Cardiac fibroblast (primary cell): ENCODE measurements at places on chromosomes 6 and 20.

DNA sequence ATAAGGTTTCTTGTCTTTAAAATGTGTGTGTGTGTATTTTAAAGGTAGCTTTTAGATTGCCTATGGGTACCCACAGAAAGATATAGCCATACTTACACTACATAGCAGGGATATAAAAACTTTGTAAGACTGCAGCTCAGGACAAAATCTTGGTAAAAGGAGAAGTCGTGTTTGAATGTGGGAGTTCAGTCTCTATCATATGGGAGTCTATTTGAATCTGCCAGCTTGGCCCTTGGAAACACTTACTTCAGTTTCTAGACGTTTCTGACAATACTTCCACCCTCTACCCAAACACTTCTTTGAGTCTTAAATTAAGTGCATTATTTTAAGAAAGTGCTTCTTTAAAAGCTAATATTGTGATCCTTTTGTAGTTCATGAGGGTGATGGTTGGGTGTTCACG lies 155.7 kb downstream of the CARMIL1 start:
- no peak for DNase-seq

- DNase-seq: no peak
Observed at GRCh38 chr6:3006476-3006875, 6.8 kb downstream of the NQO2 start.

DNA sequence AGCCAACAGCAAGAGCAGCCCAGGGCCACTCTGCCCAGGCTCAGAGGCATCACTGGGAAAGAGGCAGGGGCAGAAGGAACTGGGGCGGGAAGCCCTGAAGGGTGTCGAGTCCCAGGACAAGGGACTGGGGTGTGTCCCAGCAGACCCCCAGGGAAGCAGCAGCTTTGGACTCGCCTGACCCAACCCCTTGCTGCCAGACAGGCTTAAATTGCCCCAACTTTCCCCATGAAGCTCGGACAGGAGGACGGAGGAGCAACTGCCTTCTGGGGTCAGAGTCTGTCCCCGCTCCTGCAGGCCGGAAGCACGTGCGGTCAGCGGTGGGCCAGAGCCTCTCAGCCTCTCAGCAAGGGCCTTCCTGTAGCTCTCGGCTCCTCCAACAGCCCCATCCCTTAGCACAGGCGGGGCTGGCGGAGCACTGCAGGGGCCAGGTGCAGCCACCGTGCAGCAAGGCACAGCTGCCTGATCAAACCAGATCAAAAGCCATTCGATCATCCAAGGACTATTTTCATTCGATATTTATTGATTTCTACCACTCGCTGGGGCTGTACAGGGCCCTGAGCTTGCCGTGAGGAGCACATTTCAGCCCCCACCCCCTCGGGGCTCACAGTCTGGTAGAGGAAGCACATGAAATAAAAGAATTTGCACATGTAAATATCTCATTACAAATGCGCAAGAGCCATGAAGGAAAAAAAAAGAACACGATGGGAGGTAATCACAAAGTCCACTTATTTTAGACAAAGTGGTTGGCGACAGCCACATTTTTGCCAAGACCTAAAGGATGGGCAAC lies 31.8 kb upstream of the STX16 start:
- no peak for DNase-seq

- peak; percentile 66 for DNase-seq
Observed at GRCh38 chr6:52612336-52613054, 35.6 kb upstream of the TRAM2 start.

- DNase-seq: no peak
Observed at GRCh38 chr6:30767158-30767943, 23.0 kb upstream of the IER3 start.

DNA sequence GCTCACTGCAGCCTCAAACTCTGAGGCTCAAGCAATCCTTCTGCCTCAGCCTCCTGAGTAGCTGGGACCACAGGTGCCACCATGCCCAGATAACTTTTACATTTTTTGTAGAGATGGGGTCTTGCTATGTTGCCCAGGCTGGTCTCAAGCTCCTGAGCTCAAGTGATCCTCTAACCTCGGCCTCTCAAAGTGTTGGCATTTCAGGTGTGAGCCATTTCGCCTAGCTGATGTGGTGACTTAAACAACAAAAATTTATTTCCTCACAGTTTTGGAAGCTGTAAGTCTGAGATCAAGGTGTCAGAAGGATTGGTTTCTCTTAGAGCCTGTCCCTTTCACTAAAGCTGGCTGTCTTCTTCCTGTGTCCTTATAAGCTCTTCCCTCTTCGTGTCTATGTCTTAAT lies 15.0 kb upstream of the JARID2 start:
- DNase-seq: no peak

DNA sequence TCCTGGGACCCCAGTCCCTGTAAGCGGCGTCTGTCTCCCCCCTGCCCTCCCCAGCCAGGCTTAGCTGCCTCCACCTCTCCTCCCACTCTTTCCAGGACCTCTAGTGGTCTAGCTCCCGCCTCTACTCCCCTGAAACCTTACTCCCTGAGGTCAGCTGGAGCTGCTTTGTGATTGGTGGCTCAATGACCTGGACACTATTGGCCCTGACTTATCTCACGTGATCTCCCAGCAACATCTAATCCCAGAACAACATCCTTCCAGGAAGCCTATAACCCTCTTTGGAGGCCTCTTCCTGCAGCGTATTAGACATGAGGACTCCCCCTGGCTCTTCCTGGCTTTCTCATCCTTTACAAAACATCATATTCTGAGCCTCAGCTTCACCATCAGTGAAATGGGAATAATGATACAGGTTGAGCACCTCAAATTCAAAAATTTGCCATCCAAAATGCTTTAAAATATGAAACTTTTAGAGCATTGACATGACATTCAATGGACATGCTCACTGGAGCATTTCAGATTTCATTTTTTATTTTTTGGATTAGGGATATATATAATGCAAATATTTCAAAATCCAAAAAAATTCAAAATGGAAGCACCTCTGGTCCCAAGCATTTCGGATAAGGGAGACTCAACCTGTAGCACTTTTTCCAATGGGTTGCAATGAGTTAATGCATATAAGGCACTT lies 16.3 kb upstream of the SRC start:
- DNase-seq: no peak

- DNase-seq: no peak
Observed at GRCh38 chr20:63061771-63062100, 55.0 kb upstream of the BHLHE23 start.

DNA sequence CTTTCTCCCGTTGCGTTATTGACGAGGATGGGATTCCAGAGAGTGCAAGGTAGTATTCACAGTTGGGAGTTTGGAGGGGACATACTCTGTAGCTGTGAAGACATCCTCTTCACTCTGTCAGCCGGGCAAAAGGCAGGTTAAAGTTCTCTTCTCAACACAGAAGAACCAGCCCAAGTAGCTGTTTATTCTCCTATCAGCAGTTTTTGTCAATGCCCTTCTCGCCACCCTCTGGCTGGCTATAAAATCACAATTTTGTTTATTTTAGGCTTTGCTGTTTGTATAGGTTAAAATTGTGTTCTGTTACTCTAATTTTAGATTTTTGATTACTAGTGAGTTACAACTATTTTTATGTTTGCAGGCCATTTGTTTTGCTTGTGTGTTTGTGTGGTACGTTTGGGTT lies 37.9 kb upstream of the MAS1 start:
- DNase-seq: peak; percentile 53

- no peak for DNase-seq
Observed at GRCh38 chr6:169950558-169950957, 199.1 kb downstream of the ERMARD start.

DNA sequence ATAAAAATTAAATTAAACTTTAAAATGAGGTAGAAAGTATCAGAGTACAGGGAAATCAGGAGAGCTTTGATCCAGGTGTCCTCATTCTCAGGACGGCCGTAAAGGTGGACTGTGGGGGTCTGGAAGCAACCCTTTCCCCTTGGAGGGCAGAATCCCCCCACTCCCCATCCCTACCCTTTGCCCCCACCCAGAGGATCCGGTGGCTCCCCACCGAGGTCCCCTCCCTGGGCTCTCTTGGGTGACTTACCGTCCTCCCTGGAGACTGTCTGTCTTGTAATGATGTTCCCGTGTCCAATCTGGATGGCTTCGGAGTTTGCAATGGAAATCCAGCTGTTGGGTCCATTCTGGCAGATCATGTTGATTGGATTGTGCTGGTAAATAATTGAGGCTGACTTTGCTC lies 7.3 kb downstream of the ZBP1 start:
- no peak for DNase-seq

DNA sequence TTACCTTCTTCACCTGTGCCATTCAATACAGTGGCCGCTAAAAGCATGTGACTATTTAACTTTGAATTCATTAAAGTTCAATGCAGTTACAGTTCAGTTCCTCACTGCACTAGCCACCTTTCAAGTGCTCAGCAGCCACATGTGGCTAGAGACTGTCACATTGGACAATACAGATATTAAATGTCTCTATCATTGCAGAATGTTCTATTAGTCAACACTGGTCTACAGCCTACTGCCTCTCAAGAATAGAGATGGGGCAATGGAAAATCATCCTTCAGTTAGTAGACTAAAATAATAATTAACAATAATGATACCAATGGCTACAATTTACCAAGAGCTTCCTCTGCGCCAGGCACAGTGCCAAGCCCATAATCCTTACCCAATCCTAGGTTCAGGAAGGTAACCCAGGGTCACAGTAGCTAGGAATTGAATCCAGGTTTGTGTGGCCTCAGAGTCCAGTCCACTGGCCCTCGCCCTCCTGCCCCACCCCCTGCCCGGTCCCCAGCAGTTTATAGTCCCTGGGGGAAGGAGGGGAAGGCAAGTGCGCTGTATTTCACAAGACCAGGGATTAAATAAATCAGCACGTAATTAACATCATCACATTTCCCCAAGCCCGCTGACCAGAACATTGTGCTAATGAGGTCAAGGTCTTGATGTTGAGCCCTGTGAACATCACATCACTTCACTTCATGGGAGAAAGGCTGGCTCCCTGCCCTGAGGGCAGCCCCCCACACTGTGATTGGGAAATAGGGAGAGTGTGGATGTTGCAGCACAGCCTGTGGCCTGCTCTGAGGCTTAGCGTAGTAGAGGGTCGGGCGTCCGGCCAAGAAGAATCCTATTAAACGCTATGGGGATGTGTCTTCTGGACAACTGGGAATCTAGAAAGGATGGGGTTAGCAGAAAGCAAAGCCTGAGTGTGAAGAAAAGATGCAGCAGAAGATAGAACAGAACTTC lies 147.2 kb downstream of the VEGFA start:
- DNase-seq: peak; percentile 74

GRCh38 chr6:157985378-157986155 lies 3.9 kb downstream of the SYNJ2 start:
- DNase-seq: no peak
